ENCODE measurements at places on chromosomes 5 and 9.

DNA sequence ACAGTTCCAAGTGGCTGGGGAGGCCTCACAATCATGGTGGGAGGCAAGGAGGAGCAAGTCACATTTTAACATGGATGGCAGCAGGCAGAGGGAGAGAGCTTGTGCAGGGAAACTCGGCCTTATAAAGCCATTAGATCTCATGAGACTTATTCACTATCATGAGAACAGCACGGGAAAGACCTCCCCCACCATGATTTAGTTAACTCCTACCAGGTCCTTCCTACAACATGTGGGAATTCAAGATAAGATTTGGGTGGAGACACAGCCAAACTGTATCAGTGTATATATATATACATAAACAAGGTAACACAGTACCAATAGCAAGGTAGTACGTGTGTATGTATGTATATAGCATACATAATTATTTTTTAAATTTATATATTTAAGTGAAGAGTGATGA lies 50.9 kb downstream of the NFX1 start:
- H3K4me1 ChIP-seq, result peaks cover 7% of the 10 kb centered on the region
- H3K36me3 ChIP-seq, result peaks cover 51% of the 10 kb centered on the region
- DNase-seq, result no peak
- H3K27me3 ChIP-seq, result no peaks in the 10 kb centered on the region
- no peak overlapping the region for H3K27ac ChIP-seq
- H3K4me3 ChIP-seq, result no peak overlapping the region

GRCh38 chr9:135919318-135919890 lies 12.1 kb upstream of the CAMSAP1 start:
- H3K27me3 ChIP-seq, result no peaks in the 10 kb centered on the region
- no peak overlapping the region for H3K27ac ChIP-seq
- DNase-seq, result no peak

GRCh38 chr9:32441678-32442077 lies 57.2 kb downstream of the ACO1 start:
- DNase-seq, result no peak
- H3K27ac ChIP-seq, result no peak overlapping the region
- peaks cover 20% of the 10 kb centered on the region for H3K36me3 ChIP-seq
- H3K4me1 ChIP-seq, result no peaks in the 10 kb centered on the region

DNA sequence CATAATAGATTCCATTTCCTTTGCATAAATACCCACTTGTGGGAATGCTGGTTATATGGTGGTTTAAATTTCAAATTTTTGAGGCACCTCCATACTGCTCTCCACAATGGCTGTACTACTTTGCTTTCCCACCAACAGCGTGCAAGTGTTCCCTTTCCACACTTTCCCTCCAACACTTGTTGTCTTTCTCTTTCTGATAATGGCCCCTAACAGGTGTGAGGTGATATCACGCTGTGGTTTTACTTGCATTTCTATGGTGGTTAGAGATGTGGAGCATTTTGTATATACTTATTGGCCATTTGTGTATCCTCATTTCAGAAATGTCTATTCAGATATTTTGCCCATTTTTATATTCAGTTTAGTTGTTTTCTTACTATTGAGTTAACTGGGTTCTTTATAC lies 34.6 kb downstream of the CTSL start:
- H3K27ac ChIP-seq, result no peak overlapping the region
- H3K4me1 ChIP-seq, result no peaks in the 10 kb centered on the region
- DNase-seq, result no peak
- H3K27me3 ChIP-seq, result peaks cover 3% of the 10 kb centered on the region
- no peak overlapping the region for H3K4me3 ChIP-seq

DNA sequence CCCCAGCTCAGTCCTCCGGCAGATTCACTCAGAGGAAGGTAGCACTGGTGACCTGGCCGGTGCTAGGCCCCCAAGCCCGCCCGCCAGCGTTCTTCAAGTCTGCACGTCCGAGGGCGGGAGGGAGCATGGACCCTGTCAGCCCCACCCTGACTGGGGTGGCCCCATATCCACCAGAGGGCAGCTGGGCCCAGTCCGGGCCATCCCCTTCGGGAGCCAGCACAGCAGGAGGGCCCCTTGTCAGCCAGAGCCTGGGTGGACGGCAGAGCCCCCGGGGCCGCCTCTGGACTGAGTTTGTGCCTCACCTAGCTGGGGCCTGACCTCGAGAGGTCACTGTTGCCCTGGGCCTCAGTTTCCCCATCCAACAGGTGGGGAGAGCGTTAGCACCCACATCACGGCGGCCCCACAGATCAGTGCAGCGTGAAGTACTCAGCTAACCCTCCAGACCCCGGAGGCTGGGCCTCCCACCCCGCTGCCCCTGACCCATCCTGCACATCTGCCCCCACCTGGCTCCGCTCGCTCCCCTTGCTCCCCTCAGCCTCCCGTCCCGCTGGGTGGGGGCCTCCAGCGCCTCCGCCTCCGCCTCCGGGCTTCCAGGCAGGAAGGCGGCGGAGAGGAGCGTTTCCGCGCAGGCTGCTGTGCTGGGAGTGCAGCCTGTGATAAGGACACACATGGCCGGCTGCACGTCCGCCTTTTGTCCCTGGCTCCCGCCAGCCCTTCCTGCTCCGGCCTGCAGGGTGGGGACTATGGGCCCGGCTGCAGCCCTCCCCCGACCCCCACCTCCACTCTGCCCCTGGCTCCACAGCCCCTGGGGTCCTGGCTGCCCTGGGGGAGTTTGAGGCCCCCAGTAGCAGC lies 16.6 kb upstream of the EGFL7 start:
- no peak for DNase-seq
- no peak overlapping the region for H3K27ac ChIP-seq
- peaks cover 22% of the 10 kb centered on the region for H3K27me3 ChIP-seq
- no peak overlapping the region for H3K4me3 ChIP-seq
